Pancreas (tissue), 10 donors: ENCODE measurements at places on chromosomes 1 and 21. TPM values are rescaled to one million over a fixed set of nuclear protein-coding genes. Genes with fewer than 3 reads are reported as not detected.

DNA sequence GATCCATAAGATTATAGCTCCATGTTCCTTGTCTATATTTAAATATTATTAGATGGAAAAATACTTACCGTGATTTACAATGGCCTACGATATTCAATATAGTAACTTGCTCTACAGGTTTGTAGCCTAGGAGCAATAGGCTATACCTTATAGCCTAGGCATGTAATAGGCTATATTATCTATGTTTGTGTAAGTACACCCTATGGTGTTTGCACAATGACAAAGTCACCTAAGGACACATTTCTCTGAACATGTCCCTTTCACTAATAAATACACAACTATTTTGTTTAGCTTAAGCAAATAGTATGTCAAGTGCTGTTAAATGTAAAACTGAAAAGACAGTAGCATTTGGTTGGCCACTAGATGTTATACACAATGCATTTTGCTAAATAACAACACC, 248.9 kb upstream of the ADGRL4 start:
- no peak overlapping the region for H3K27ac ChIP-seq
- no peaks in the 10 kb centered on the region for H3K4me1 ChIP-seq
- DNase-seq: no peak
- H3K36me3 ChIP-seq: no peaks in the 10 kb centered on the region

- H3K4me3 ChIP-seq: no peak overlapping the region
- no peaks in the 10 kb centered on the region for H3K36me3 ChIP-seq
- H3K27me3 ChIP-seq: no peaks in the 10 kb centered on the region
- DNase-seq: no peak
- H3K4me1 ChIP-seq: peaks cover 6% of the 10 kb centered on the region
- no peak overlapping the region for H3K27ac ChIP-seq
These were observed 51.3 kb upstream of the RIPK4 start for GRCh38 chr21:41817877-41818855.

GRCh38 chr1:223271085-223271781, 92.7 kb downstream of the SUSD4 start:
- DNase-seq: no peak
- H3K27ac ChIP-seq: no peak overlapping the region
- no peak overlapping the region for H3K4me3 ChIP-seq
- H3K27me3 ChIP-seq: no peaks in the 10 kb centered on the region
- no peaks in the 10 kb centered on the region for H3K36me3 ChIP-seq

DNA sequence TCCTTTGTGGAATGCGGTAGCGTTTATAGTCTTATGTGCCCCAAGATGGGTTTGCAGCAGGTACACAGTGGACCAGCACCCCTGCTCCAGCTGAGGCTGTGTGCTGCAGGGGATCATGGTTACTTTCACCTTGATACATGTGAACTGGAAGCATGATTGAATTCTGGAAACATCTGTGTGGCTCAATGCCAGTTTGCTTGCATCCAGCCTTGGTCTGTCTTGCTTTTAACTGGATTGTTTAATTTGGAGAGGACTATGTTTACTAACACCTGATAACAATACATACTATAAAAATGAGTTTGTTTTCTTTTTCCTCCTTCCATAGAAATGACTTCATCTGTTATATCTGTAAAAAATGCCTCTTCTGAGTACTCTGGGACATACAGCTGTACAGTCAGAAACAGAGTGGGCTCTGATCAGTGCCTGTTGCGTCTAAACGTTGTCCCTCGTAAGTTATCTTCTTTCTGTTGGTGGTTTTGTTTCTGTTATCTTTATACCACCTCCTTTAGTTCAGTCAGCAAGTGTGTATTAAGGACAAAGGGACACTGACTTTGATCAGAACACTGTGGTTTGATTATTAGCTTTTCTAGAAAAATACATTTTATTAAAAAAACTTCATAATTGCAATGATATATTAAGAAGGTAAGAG, 47.7 kb downstream of the CXADR start:
- DNase-seq: no peak
- H3K4me1 ChIP-seq: no peaks in the 10 kb centered on the region
- no peaks in the 10 kb centered on the region for H3K27me3 ChIP-seq
- no peak overlapping the region for H3K27ac ChIP-seq

NLRP3 gene
- 2.6 TPM for total RNA-seq

GRCh38 chr1:56432166-56432971, 147.0 kb downstream of the PLPP3 start:
- H3K36me3 ChIP-seq: no peaks in the 10 kb centered on the region
- H3K27me3 ChIP-seq: no peaks in the 10 kb centered on the region
- H3K4me1 ChIP-seq: no peaks in the 10 kb centered on the region

DNA sequence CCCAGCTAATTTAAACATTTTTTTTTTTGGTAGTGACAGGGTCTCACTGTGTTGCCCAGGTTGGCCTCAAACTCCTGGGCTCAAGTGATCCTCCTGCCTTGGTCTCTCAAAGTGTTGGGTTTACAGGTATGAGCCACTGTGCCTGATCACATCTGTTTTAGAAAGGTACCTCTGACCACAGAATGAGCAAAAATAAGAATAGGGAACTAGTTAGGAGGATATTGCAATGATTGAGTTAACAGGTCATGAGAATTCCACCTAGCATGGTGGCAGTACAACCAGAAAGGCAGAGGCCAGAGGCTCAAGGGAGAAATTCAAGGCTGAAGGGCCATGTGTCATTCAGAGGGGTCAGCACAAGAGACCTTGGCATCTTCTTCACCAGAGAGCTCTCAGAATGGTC, 49.6 kb downstream of the ELAPOR1 start:
- DNase-seq: no peak
- no peak overlapping the region for H3K27ac ChIP-seq
- no peaks in the 10 kb centered on the region for H3K36me3 ChIP-seq
- H3K27me3 ChIP-seq: no peaks in the 10 kb centered on the region
- peaks cover 16% of the 10 kb centered on the region for H3K4me1 ChIP-seq

GRCh38 chr1:38872401-38873026, 634 bp downstream of the MYCBP start:
- no peak for DNase-seq
- no peaks in the 10 kb centered on the region for H3K36me3 ChIP-seq
- no peak overlapping the region for H3K27ac ChIP-seq
- peak overlapping the region; percentile 87 for H3K4me3 ChIP-seq
- no peaks in the 10 kb centered on the region for H3K27me3 ChIP-seq

SLC6A17 gene
- total RNA-seq: 0.32 TPM

LIPI gene
- not detected for total RNA-seq

HEYL gene
- total RNA-seq: 34.6 TPM

IRF6 gene
- total RNA-seq: 19.4 TPM

- no peak for DNase-seq
- no peaks in the 10 kb centered on the region for H3K27me3 ChIP-seq
These were observed 80.3 kb downstream of the TENT5C start for GRCh38 chr1:117685936-117686806.

DNA sequence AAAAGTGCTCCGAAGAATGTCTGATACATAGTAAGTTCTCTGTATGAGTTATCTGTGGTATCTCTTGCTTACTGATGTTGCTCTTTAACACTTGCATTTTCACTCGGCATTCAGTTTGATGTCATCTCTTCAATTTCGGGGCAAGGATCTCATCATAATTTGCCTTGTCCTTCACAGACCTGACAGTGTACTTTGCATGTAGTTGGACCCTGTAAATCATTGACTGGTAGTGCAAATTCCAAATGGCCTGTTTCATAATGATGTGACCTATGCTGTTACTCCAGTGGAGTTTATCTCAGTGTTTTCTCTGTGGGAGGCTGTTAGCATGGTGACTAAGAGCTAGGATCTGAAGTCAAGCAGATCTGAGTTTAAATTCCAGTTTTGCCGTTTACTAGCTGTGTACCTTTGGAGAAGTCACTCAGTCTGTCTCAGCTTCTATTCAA, 34.2 kb upstream of the ABCD3 start:
- peak; percentile 68 for DNase-seq
- no peaks in the 10 kb centered on the region for H3K27me3 ChIP-seq
- peaks cover 58% of the 10 kb centered on the region for H3K4me1 ChIP-seq
- H3K4me3 ChIP-seq: no peak overlapping the region

GRCh38 chr1:45299981-45300668, 26.6 kb upstream of the HPDL start:
- no peak for DNase-seq
- H3K27me3 ChIP-seq: no peaks in the 10 kb centered on the region
- peaks cover 4% of the 10 kb centered on the region for H3K4me1 ChIP-seq
- H3K36me3 ChIP-seq: no peaks in the 10 kb centered on the region

RNU1-1 gene
- 2,332 TPM for total RNA-seq

- no peak for DNase-seq
- H3K27ac ChIP-seq: no peak overlapping the region
- no peaks in the 10 kb centered on the region for H3K36me3 ChIP-seq
- no peaks in the 10 kb centered on the region for H3K27me3 ChIP-seq
- peaks cover 9% of the 10 kb centered on the region for H3K4me1 ChIP-seq
These were observed 87.6 kb downstream of the PTPRC start for GRCh38 chr1:198726455-198726854.

GRCh38 chr1:165855010-165855838, 27.8 kb downstream of the UCK2 start:
- no peak overlapping the region for H3K27ac ChIP-seq
- no peak for DNase-seq
- no peaks in the 10 kb centered on the region for H3K27me3 ChIP-seq
- no peaks in the 10 kb centered on the region for H3K36me3 ChIP-seq
- peaks cover 31% of the 10 kb centered on the region for H3K4me1 ChIP-seq

CYP2J2 gene
- 1.1 TPM for total RNA-seq

CCDC185 gene
- not detected for total RNA-seq
